ENCODE measurements at places on chromosomes 16 and 17. TPM values are rescaled to one million over a fixed set of nuclear protein-coding genes. Genes with fewer than 3 reads are reported as not detected.

OTOA gene
- total RNA-seq: 0.31 TPM

KRT33B gene
- total RNA-seq: not detected

SPNS3 gene
- 2.5 TPM for total RNA-seq

PYY gene
- not detected for total RNA-seq

ZNF75A gene
- total RNA-seq: 34.8 TPM

CCL4 gene
- total RNA-seq: 482 TPM

PRSS33 gene
- not detected for total RNA-seq

FNDC8 gene
- total RNA-seq: not detected

C17orf67 gene
- total RNA-seq: 1.5 TPM

CD300LB gene
- 44.3 TPM for total RNA-seq

CBX2 gene
- total RNA-seq: under 0.01 TPM

FOXL1 gene
- not detected for total RNA-seq

CTF1 gene
- total RNA-seq: 0.21 TPM

LLGL1 gene
- 8.6 TPM for total RNA-seq

RHBDF1 gene
- total RNA-seq: 0.21 TPM

OR4D1 gene
- 0.42 TPM for total RNA-seq

RAB34 gene
- total RNA-seq: 27.0 TPM

TAF15 gene
- total RNA-seq: 72.4 TPM

C16orf89 gene
- not detected for total RNA-seq

MPRIP gene
- total RNA-seq: 62.9 TPM

ADAP2 gene
- 20.8 TPM for total RNA-seq

PRRT2 gene
- 0.52 TPM for total RNA-seq

COASY gene
- 10.2 TPM for total RNA-seq

TMEM94 gene
- total RNA-seq: 21.1 TPM

TNFRSF13B gene
- 2.2 TPM for total RNA-seq

HES7 gene
- total RNA-seq: not detected

NPIPA8 gene
- not detected for total RNA-seq

CRYM gene
- total RNA-seq: 0.84 TPM

TUBB3 gene
- total RNA-seq: 0.21 TPM

VPS35 gene
- 51.4 TPM for total RNA-seq

CDRT4 gene
- total RNA-seq: 1.3 TPM

TPSD1 gene
- not detected for total RNA-seq

KRTAP9-2 gene
- not detected for total RNA-seq

IRX5 gene
- total RNA-seq: 0.21 TPM

MYH13 gene
- not detected for total RNA-seq

SOST gene
- not detected for total RNA-seq

OR1A1 gene
- total RNA-seq: not detected

CCL2 gene
- 2.2 TPM for total RNA-seq

CLDN7 gene
- 0.10 TPM for total RNA-seq

TMEM132E gene
- not detected for total RNA-seq

SLC22A31 gene
- not detected for total RNA-seq

XPO6 gene
- total RNA-seq: 211 TPM

GPR142 gene
- total RNA-seq: not detected

RAD51D gene
- total RNA-seq: 2.5 TPM

TBC1D3K gene
- not detected for total RNA-seq

ABCA8 gene
- under 0.01 TPM for total RNA-seq

CCL16 gene
- not detected for total RNA-seq

KRT27 gene
- not detected for total RNA-seq

SPATA22 gene
- not detected for total RNA-seq

KRT25 gene
- not detected for total RNA-seq

NDUFAF8 gene
- 9.3 TPM for total RNA-seq
